ENCODE measurements at places on chromosomes 11 and 22.
A peak's percentile ranks its signal among the peaks of the same experiment; 100 is the strongest.

- no peak for DNase-seq
These were observed 680 bp downstream of the IFT46 start for GRCh38 chr11:118565051-118565450.

GRCh38 chr11:6633422-6634408, 14.5 kb upstream of the TPP1 start:
- no peak for DNase-seq

- DNase-seq: no peak
These were observed 44.8 kb downstream of the SHANK2 start for GRCh38 chr11:71207563-71207962.

DNA sequence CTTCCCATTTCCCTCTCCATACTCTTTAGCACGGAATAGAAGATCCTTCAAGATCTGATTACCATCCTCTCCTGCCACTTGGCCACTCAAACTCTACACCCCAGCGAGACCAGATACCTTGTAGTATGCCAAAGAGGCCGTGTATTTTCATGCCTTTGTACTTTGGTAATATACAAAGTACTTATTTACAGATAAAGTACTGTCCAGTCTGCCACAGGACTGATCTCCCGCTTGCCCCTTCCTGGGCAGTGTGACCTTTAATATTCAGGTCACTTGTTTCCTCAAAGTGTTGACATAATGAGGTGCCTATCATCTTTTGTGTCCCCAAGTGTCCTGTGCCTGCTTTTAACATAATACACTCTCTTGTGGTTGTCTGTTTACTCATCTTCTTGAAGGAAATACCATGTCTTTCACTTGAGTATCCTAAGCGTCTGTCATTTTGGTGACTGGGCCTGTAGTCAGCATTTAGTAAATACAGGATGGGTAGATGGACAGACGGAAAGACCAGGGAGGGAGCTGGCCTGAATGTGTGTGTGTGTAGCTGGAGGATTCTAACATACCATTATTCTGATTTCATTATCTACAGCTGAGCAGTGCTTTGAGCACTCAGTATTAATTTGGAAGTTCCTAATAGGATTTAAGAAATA, 137.4 kb downstream of the NAV2 start:
- no peak for DNase-seq

- DNase-seq: peak; percentile 69
These were observed 2.7 kb downstream of the NEAT1 start for GRCh38 chr11:65425105-65425970.

- DNase-seq: no peak
These were observed 28.9 kb downstream of the APOL1 start for GRCh38 chr22:36281781-36282327.

DNA sequence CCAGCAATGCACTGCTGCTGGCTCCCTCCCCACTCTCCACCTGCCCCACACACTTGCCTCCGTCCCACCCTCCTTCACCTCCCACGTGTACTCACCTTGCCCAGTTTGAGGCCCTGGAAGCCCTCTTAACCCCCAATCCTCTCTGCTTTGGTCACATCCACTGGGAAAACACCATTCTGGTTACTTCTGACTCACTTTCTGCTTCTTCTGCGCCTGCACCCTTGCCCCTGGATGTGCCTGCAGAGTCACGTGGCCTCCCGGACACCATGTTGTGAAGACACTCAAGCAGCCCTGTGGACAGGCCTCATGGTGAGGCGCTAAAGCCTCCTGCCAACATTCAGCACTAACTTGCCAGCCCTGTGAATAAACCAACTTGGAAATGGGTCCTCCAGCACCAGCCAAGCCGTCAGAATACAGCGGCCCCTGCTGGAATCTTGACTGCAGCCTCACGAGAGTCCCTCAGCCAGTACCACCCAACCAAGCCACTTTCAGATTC, 2.6 kb upstream of the NAALADL1 start:
- no peak for DNase-seq

DNA sequence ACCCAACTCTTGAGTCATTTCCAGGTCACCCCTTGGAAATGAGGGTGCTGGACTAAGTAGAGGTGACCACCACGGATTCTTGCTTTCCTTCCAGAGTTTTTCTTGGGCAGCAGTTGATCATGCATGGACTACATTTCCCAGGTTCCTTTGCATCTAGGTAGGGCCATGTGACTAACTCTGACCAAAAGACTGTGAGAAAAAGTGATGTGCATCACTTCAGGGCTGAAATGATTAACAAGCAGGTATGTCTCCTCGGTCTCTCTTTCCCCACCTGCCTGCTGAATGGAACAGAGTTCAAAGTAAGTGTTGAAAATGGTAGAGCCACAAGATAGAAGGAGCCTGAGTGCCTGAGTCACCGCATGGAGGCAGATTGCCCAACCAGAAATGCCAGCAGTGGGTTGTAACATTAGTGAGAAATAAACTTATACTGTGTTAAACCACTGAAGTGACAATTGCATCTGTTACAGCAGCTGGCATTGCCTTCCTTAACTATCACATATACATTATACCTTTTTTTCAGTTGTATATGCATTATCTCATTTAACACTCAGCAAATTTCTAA, 113.5 kb downstream of the MN1 start:
- no peak for DNase-seq

GRCh38 chr22:49583886-49584505, 243.7 kb downstream of the BRD1 start:
- DNase-seq: peak; percentile 2

GRCh38 chr11:115916608-115917007, 412.4 kb upstream of the CADM1 start:
- DNase-seq: no peak

GRCh38 chr22:29214232-29214631, 8.5 kb downstream of the EMID1 start:
- DNase-seq: no peak

- no peak for DNase-seq
These were observed 7.6 kb upstream of the RBFOX2 start for GRCh38 chr22:36036167-36036624.

DNA sequence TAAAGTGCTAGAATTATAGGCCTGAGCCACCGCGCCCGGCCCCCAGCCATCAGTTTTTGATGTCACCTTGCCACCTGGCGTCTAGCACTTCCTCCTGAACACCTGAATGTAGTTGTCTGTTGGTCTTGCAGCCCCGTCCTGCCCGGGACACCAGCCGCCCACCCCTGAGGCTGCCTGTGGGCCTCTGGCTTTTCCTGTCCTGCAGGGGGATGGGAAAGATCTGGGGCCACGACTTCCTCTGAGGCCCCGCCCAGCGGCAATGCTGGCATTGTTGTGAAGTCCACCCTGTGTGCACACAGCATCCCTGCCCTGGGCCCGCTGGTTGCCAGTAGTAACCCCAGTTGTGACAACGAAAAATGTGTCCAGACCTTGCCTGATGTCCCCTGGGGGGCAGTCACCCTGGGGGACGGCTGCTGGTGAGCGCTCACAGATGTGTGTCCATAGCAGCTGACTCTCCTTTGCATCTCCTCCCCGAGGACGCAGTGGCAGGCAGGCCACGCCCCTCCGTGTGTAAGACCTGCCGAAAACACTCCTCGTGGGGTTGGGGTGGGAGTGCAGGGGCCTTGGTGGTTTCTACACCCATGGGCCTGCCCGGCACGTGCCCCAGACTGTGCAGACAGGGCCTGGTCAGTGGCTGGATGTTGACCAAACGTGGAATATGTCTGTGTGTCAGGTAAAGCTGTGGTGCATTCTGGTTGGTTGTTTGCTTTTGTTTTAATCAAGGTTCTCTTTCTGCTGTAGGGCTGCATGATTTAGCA, 6.8 kb downstream of the SELENOO start:
- peak; percentile 8 for DNase-seq

- DNase-seq: no peak
These were observed 4.1 kb downstream of the KCNE3 start for GRCh38 chr11:74463216-74463615.

- DNase-seq: peak; percentile 31
These were observed 857.0 kb downstream of the KCNA4 start for GRCh38 chr11:29159552-29160465.

DNA sequence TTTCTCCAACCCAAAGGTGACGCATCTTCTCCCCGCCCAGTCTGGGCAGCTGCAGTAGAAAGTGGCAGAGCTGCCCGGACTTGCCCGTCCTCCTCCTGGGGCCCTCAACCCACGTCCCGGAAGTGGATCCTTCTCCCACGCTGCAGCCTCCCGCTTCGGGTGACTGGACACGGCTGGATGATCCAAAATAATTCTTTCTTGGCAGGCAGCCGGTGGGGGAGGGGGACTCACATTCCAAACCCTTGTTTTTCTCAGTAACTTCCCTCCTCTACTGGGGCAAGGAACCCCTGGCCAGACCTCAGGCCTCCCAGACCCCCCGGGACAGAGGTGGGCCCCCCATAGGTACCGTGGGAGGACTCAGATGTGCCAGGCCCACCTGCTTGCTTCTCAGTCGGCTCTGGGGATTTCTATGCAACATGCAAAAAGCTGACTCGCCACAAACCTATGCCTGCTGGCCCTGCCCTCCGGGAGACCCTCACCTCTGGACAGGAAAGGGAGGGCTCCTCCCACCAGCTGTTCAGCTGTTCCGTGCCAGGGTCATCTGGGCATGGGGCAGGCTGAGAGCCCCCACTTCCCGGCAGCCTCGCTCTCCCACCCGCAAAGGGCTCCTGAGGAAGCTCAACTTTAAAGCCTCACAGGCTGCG, 1.4 kb downstream of the PLXNB2 start:
- peak; percentile 89 for DNase-seq

DNA sequence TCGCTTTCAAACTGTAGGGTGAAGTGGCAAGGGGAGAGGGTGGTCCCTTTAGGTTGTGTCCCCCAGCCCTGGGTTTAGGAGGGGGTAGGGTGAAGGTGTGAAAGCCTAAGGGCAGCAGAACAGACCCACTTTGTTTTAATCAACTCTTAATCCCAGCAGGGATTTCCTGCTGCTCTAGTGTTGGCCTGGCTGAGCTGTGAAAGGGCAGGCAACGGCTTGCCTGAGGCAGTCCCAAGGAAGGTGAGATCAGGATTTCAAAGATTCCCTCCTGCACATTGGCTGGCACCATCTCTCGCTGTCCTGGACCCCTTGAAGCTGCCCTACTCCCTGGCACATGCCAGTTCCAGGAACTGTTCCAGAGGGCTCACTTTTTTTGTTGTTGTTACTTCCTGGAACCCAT, 221.3 kb downstream of the INSC start:
- DNase-seq: no peak

GRCh38 chr11:75303544-75304224, 47.8 kb downstream of the ARRB1 start:
- no peak for DNase-seq

- no peak for DNase-seq
These were observed 714.4 kb downstream of the METTL15 start for GRCh38 chr11:28822576-28822975.

GRCh38 chr11:24478718-24479117, 18.1 kb upstream of the LUZP2 start:
- no peak for DNase-seq

DNA sequence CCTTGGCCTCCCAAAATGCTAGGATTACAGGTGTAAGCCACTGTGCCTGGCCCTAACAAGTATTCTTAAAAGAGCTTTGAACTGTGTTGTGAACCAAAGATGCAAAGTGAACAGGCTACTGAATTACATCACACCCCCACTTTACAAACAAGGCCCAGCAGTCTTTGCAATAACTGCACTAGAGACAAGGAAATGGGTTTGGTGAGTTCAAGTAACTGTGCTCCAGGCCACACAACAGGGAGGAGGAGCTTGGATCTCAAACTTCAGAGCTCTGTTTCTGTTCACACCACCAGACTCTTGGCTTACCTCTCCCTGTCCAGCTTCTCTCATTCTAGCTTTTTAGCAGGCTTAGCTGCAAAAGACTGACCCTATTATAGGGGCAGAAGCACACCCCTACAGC, 30.4 kb upstream of the RASL10A start:
- no peak for DNase-seq

DNA sequence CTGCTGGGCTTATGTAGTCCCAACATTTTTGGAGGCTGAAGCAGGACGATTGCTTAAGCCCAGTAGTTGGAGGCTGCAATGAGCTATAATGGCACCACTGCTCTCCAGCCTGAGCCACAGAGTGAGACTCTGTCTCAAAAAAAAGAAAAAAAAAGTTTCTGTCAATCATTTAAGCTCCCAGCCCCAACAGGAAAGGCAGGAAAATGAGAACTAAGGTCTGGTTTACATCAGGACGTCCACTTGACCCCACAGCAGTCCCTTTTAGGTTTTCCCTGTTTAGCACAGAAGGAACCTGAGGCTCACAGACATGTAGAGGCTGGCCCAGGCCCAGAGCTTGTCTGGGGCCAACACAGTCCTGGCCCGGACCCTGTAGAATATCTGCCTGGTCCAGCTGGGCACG, 9.2 kb upstream of the TTLL1 start:
- no peak for DNase-seq

GRCh38 chr22:21075516-21076138, 29.9 kb downstream of the LRRC74B start:
- DNase-seq: no peak

DNA sequence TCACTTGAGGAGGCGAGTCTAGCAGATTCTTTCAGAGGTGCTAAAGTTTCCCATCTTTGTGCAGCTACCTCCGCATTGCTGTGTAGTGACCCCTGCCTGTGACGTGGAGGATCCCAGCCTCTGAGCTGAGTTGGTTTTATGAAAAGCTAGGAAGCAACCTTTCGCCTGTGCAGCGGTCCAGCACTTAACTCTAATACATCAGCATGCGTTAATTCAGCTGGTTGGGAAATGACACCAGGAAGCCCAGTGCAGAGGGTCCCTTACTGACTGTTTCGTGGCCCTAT, 8.9 kb upstream of the SAMM50 start:
- no peak for DNase-seq

- no peak for DNase-seq
These were observed 22.8 kb downstream of the LARGE1 start for GRCh38 chr22:33897448-33897835.

DNA sequence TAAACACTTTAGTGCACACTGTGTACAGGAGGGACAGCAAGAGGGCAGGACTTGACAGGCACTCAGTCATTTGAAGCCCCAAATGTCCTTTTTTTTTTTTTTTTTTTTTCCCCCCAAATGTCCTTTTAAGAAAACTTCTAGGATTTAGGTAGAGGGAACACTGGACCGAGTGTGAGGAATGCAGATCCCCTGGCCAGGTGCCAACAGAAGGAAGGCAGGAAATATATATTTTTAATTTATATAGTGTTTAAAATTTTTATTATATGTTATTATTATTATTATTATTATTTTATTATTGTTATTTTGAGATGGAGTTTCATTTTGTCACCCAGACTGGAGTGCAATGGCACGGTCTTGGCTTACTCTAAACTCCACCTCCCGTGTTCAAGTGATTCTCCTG, 35.5 kb downstream of the ARHGAP8 start:
- DNase-seq: no peak

- peak; percentile 93 for DNase-seq
These were observed 12.1 kb upstream of the NFAM1 start for GRCh38 chr22:42444077-42444904.

DNA sequence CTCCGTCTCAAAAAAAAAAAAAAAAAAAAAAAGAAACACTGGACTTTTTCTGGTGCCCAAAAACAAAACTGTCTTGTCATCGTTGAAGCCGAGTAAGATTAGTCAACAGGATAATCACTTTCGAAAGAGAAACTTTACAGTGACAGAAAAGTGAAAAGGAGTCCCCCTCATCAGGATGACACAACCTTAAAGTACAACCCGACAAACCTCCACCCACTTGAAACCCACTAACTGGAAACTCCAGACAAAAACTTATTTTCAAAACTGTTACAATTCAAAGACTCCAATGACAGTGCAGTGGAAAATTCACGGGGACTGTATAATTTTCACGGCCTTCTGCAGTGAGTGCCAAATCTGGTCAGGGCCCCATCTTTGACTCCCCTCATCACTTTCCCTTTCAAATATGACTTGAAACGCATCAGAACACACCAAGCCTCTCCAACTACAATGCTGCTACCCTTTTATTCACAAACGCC, 1.3 kb downstream of the DENND5A start:
- DNase-seq: no peak
